Posterior cingulate gyrus (tissue), 11 donors: ENCODE measurements at places on chromosomes 6 and 20.

- DNase-seq = no peak
Measured at GRCh38 chr20:24388828-24389380, 80.5 kb upstream of the SYNDIG1 start.

DNA sequence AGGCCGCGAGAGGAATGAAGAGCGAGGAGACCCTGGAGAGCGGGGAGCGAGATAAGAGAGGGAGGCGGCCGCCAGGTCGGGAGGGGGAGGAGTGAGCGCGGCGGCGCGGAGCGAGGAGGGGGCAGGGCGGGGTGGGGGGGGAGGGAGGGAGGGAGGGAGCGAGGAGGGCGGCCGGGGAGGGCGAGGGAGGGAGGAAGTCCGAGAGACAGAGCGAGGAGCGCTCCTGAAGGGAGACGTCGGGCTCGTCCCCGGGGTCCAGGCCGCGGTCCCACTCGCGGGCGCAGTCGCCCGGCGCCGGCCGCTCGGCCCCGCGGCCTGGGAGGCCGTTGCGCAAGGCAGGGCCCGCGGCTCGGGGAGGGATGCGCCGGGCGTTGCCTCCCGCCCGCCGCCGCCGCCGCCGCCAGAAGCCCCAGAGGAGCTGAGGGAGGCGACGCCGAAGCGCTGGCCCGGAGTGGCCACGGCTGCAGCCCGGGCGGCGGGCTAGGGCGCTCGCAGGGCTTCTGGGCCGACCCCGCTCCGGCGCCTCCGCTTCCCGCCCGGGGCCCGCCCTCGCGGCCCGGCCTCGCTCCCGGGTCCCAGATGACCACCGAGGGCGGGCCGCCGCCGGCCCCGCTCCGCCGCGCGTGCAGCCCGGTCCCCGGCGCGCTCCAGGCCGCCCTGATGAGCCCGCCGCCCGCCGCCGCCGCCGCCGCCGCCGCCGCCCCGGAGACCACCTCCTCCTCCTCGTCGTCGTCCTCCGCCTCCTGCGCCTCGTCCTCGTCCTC is at the start of gene FOXF2:
Gene FOXF2 (plus strand): TSS at position 208 of the 764 bp plus-strand sequence. CDS start 372 bp downstream, at position 580.
- peak; percentile 71 for DNase-seq

- DNase-seq = no peak
Measured at GRCh38 chr6:158805698-158806377, 13.3 kb downstream of the EZR start.

DNA sequence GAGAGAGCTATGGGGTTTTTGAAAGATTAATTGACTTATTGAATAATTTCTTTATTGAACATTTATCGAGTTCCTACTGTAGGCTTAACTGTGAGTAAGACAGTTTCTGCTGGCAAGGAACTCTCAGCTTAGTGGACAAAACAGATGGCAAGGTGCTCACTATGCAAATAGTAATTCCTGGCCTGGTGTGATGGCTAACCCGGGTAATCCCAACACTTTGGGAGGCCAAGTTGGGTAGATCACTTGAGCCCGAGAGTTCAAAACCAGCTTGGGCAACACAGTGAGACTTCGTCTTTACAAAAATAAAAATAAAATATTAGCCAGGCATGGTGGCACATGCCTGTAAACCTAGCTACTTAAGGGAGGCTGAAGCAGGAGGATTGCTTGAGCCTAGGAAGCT is 13.5 kb upstream of the TGM2 start:
- DNase-seq = no peak

GRCh38 chr6:100566563-100566962 is 101.8 kb upstream of the SIM1 start:
- DNase-seq = no peak

GRCh38 chr6:5359417-5359816 is 98.1 kb downstream of the FARS2 start:
- DNase-seq = no peak

DNA sequence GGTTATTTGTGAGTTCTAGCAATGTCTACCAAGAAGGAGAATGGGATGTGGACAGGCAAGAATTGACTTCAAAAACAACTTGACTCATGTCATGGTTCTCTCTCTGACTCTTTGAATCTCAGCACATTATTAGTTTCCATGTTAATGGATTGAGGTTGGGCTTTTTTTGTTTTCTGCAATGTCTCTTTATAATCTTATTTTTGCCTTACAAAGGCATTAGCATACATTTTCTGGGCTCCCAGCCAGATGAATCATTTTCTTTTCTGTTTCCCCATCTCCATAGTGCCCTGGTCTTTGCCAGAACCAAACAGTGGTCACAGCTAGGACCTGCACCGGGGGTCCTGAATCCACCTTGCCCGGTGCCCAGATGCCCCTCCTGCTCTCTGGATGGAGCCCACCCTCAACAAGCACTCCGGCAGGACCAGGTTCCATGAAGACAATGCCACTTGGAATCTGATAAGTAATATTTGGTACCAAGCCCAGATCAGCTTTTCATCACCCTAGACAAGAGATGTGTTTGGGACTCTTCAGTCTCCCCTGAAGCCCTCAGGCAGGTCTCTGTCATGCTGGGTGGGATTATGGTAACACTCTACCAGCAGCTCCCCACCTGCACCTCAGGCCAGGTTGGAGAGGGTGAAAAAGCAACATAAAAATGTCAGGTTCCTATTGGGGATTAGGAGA is 266.7 kb upstream of the SULF2 start:
- no peak for DNase-seq

DNA sequence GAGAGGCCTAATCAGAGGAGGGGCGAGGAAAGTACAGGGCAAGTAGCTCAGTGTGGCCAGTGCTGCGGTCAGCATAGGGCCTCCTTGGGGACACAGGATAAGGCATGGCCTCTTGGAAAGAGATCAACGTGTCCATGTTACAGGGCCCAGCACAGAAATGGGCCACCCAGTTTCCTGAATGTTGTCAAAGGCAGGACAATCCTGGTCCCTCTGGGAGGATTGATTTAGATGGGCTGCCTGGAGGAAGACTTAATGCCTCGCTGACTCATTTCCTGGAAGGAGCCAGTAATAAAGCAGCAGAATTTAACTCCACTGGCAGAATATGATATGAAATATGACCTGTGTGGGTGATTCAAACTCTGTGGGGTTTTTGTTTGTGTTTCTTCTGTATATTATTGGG is 16.6 kb downstream of the DDO start:
- no peak for DNase-seq

DNA sequence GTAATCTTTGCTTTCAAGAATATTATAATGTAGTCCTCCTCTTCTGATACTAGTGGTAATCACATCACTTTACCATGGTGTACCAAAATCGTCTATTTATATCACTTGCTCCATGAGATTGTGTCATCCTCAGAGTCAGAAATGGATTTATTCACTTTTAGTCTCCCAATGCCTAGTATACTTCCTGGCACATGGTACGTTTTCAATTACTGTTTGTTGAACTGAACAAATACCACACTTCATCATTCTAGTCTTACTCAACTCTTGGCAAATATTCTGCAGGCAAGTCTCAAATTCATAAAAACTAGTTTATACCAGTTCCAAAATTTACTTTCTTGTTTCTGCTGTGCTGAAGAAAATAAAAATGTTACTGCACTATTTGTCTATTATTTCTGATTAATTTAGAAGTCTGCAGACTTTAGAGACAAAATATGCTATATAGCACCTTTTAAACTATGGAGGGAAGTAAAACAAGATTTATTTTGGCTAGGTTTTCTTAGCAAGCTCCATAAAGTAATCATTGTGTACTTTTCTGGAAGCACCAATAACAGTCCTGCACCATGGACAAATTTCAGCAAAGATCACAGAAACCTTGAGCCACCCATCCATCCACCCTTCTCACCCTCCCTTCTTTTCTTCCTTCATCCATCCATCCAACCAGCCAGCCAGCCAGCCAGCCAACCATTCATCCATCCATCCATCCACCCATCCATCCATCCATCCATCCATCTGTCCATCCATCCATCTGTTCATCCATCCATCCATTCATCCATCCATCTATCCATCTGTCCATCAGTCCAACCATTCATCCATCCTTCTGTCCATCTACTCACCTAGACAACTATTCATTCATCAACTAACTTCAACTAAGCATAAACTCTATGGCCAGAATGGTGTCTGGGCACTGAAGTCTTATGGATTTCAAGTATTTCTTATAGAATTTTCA is 102.1 kb upstream of the STMND1 start:
- DNase-seq = no peak

- no peak for DNase-seq
Measured at GRCh38 chr6:128757961-128758360, 125.0 kb upstream of the LAMA2 start.

- DNase-seq = no peak
Measured at GRCh38 chr20:44711237-44711636, 3.9 kb upstream of the CCN5 start.

DNA sequence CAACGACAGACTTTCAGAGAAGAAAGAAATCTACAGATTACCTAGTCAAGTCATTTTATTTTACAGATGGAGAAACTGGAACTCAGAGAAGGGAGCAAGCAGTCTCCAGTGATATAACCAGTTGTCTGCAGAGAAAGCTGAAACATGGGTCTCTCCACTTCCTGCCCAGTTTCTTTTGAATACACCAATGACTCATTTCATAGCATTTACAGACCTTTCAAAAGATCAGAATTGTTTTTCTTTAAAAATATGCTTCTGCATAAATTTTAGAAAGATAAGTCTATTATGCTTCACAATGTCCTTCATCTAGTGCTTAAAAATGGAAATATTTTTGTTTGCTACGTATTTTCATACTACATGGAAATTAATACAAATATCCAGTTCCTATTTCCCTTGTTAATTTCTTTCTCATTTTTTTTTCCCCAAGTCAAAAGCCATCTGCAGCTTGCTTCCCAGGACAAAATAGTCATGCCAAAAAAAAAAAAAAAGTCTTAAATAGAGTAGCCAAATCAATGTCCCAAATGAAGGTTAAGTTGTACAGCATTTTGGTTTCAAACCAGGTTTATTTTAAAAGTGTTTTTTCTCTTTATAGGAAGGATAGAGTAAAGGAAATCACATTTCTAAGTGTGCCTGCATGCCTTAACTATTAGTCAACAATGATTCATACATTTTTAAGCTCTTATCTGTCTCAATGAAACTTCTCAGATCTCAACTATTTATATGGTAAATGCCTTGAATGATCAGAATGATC is 36.9 kb downstream of the ARHGAP18 start:
- no peak for DNase-seq

- DNase-seq = no peak
Measured at GRCh38 chr20:41657655-41658054, 39.5 kb upstream of the CHD6 start.

DNA sequence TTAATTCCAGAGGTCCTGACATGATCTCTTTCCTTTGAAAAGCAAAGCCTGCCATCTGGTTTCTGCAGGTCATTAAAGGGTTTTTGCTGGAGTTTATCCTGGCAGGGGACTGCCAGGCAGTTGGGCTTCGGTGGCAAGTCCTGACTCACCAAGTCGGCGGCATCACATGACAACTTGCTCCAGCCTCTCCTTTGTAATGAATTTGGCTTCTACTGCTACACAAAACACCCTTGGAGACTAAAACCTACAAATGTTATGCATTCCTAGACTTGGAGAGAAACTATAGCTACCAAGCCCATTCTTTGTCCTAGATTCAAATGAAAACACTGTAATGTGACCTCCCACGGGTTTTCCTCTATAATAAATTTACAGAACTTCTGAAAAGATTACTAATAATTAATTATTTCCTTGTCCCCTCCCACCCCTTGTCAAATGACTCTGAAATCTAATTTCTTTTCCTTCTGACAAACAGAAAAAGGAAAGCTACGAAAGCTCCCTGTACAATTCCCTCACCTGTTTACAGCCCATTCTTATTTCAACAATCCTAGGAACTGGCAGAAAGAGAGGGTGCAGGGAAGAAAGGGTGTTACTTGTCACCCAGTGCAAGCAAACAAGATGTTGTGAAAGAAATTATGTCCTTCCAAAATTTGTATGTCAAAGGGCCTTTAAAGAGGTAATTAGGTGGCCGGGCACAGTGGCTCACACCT is 62.9 kb downstream of the QRSL1 start:
- no peak for DNase-seq

- DNase-seq = no peak
Measured at GRCh38 chr6:51456282-51456681, 631.1 kb downstream of the PKHD1 start.

- DNase-seq = no peak
Measured at GRCh38 chr6:53378208-53378607, 29.5 kb upstream of the ELOVL5 start.

DNA sequence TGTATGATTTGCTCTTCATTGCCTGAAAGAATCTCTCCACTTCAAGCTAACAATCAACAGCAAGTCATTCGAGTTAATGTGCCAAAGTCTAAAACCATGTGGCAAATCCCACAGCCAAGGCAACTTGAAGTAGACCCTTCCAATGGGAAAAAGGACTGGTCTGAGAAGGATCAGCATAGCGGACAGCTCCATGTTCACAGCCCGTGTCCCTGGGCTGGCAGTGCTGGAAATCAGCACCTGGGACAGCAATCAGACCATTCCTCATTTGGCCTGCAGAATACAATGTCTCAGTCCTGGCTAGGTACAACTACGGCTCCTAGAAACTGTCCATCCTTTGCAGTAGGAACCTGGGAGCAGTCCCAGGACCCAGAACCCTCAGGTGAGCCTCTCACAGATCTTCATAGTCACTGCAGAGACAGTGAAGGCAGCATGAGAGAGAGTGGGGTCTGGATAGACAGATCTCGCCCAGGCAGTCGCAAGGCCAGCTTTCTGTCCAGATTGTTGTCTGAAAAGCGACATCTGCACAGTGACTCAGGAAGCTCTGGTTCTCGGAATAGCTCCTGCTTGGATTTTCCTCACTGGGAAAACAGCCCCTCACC is 1.1 kb downstream of the GJA10 start:
- no peak for DNase-seq

- DNase-seq = no peak
Measured at GRCh38 chr6:133991096-133991593, 38.1 kb downstream of the TBPL1 start.

DNA sequence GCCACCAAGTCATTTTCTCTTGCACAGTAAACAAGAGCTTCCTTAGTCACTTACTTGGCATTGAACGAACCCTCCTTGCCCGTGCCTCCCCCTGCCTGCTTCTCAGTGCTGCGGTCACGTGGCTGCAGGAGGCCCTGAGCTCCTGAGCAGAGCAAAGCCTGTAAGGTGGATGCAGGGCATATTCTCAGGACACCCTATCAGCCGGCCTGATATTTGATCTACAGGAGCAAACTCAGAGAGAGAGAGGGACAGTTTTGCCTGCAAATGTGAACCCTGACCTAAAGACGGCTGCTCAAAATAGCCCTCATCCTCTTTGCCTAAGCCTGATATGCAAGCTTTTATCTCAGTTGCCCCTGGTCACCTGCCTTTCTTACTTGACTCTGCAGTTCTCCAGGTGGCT is 93.0 kb upstream of the POPDC3 start:
- DNase-seq = no peak
